ENCODE measurements at places on chromosomes 1 and 21. TPM values are rescaled to one million over a fixed set of nuclear protein-coding genes. Genes with fewer than 3 reads are reported as not detected.

FAM72D gene
- not detected for polyA plus RNA-seq

DOCK7 gene
- 129 TPM for polyA plus RNA-seq

CNKSR1 gene
- polyA plus RNA-seq = 7.8 TPM

TRIM46 gene
- polyA plus RNA-seq = 49.0 TPM

HTR6 gene
- polyA plus RNA-seq = not detected
